Left ventricle myocardium superior (tissue), 1 donor: ENCODE measurements at places on chromosomes 13 and 19. TPM values are rescaled to one million over a fixed set of nuclear protein-coding genes. Genes with fewer than 3 reads are reported as not detected.

ZGLP1 gene
- 0.87 TPM for total RNA-seq

DNA sequence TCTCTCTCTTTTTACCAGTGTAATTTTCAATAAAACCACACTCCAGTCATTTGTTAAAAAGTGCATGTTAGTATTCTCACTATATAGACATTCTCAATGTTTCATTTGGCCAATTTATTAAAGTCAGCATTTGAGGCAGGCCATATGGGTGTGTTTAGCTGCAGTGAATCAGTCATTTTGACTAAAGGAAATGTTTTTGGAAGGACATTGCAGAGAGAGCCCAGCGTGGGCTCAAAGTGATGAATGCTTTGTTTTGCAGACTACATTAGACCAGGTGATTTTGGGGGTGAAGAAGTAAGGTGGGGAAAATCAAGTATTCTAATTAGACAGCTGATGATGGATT is 116.7 kb downstream of the POSTN start:
- DNase-seq: no peak

GRCh38 chr19:823565-824121 is 1.9 kb upstream of the PLPPR3 start:
- no peak for DNase-seq

DNA sequence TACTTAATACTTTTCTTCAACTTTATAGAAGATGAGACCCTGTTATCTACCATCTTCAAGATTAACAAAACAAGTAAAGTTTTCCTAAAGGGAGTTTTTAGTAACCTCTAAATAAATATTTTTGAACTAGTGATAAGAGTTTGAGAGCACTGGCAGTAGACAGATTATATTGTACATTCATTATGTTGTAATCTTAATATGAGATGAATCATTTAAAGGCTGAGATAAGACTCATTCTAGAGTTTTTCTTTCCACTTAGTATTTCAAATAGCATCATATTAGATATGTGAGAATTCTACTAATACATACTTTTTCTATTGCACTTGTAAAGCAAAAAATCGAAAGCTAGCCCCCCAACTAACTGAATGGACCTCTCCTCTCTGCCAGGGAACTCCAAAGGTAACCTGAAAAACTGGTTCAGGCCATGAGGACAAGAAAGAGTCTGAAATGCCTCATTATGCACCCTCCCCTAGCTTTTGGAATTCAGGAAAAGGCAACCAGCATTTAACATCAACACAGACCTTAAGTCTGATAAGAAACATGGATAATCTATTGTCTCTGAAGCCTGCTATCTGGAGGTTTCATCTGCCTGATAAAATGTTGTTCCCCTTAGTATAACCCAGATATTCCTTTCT is 875.4 kb upstream of the SLC10A2 start:
- DNase-seq: no peak

PNMA8C gene
- total RNA-seq: 0.07 TPM

TLE6 gene
- total RNA-seq: 0.30 TPM

DNA sequence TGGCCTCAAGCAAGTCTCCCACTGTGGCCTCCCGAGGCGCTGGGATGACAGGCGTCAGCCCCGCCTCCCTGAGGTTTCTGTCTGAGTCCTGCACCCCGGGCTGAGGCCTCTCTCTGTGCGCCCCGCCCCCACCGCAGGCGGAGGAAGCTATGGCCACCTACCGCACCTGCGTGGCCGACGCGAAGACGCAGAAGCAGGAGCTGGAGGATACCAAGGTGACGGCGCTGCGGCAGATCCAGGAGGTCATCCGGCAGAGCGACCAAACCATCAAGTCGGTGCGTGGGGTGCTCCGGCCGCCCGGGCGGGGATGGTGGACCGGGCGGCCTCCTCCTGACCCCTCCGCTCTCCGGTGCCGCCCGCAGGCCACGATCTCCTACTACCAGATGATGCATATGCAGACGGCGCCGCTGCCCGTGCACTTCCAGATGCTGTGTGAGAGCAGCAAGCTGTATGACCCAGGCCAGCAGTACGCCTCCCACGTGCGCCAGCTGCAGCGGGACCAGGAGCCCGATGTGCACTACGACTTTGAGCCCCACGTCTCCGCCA is 12.7 kb downstream of the ARHGAP45 start:
- DNase-seq: peak; percentile 30

DNA sequence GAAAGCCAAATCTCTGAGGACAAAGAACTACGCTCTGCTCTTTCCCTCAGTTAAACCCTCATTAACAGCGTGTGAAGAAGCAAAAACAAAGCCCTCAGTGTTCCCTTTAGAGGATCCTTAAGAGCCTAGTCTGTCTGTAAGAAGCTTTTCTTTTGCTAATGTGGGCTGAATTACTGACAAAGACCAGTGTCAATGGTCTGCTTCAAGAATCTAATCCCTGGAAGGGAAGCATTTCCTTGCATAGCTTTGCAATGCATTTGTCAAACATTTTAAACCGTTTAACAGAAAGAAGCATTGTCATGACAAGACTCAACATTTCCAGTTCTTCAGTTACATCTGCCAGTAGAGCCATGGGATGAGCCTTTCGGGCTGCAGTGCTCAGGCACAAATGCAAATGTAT is 64.9 kb downstream of the EDNRB start:
- DNase-seq: no peak

ICAM4 gene
- total RNA-seq: 0.52 TPM

ADAMTSL5 gene
- 20.5 TPM for total RNA-seq

DNA sequence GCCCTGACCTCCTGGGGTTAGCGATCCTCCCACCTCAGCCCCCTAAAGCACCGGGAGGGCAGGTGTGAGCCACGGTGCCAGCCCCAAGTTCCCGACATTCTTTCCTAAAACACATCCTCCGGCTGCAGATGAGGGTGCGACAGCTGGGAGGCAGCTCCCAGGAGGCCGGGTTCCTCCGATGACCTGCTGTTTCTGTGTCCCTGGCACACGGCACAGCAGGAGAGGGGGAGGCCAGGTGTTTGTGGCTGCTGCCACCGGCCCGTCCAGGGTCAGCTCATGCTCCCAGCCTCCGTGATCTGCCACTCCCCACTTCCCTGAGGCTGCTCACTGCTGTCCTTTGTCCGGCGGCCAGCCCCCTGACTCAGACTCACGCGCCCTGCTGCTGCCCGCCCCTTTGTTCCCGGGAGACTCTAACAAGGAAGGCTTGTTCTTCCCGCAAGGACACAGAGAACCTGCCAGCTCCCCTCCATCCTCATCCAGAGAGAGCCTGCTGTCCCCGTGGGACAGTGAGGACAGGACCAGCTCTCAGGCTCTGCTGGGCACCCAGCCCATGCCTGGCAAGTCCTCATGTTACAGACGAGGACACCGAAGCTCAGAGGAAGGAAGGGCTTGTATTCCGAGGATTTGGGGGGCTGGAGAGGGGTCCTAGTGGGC is 10.6 kb upstream of the MADCAM1 start:
- peak; percentile 75 for DNase-seq

DNA sequence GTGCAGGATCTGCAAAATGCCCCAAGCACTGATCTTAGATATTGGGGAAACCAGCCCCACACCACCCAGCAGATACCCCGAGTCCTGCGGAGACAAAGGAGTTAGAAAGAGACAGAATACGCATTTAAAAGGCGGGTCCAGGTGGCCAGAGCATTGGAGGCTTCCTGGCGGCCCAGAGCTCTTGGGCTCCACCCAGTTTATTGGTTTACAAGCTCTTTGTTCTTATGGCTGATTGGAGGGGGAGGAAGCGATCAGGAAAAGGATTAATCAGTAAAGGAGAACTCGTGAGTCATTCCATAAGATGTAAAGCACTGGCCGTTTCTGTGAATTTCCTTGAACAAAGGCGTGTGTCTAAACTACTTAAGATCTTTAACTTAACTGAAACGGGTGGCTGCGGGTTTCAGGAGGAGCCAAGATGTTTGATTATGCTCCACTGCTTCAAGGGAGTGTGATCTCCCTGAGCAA is 926 bp downstream of the ZNF587 start:
- no peak for DNase-seq

DNA sequence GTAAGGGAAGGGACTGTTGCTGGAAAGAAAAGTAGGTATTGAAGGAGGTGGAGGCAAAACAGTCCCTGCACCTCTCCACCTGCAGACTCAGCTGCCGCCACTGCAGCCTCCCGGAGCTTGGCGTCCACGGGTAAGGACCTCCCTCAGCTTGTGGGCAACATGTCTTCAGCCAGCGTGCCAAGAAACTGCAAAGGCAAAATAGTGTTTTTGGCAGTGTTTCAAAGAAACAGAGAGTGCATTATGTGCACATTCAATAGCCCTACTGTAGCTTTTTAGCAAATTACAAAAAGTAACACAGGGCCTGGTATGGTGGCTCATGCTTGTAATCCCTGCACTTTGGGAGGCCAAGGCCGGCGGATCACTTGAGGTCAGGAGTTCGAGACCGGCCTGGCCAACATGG is 57.4 kb downstream of the ATP11A start:
- DNase-seq: no peak

DNA sequence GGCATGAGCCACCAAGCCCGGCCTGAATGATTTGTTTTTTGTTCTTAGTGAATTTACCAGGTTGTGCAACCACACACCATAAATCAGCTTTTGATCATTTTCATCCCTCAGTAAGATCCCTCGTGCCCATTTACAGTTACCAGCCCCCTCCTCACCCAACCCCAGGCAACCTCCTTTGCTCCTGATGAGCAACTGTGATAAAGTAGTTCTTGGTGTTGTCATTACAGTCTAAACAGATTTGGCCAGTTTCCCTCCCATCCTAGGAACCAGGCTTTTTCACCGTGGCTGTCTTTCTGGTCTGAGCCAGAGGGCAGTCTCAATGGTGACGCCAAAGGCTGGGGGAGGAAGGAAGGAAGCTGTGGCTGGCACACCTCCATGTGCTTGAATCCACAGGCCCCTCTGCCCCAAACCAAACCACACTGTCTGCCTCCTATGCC is 61.2 kb upstream of the WDFY2 start:
- no peak for DNase-seq

- no peak for DNase-seq
Observed at GRCh38 chr19:14699641-14700040, 9.8 kb downstream of the ZNF333 start.

- DNase-seq: no peak
Observed at GRCh38 chr13:101876951-101877350, 424.5 kb downstream of the ITGBL1 start.
